ENCODE measurements at places on chromosomes 12 and 14. TPM values are rescaled to one million over a fixed set of nuclear protein-coding genes. Genes with fewer than 3 reads are reported as not detected.

DNA sequence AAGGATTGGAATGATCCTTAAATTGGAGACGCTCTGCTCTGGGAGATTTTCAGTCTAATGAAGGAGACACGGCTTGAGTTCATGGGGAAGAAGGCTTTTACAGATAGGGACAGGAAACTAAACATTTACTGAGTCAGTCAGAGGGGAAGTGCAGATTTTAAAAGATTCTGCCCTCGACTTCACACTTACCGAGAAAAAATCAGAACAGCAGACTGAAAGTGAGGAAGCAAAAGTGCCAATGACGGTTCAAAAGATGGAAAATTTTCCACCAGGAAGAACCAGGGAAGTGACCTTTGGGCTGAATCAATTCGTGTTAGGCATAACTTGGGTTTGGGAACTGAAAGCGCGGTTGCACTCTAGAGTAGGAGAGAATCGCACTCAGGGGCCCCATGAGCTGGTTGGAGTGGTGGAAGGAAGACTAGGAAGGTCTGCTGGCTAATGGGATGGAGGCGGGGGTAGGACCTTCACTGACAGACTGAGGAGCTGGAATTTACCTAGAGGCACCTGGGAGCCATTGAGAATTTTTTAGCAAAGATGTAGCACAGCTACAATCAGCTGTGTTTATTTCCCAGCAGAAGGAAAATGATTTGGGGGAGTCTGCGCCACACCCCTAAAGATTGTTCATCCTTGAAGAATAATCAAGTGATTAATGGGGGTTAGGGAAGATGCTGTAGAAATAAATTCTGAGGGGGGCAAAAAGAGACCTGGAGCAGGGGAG, 1.2 kb downstream of the KCNK13 start:
- DNase-seq: no peak

DNA sequence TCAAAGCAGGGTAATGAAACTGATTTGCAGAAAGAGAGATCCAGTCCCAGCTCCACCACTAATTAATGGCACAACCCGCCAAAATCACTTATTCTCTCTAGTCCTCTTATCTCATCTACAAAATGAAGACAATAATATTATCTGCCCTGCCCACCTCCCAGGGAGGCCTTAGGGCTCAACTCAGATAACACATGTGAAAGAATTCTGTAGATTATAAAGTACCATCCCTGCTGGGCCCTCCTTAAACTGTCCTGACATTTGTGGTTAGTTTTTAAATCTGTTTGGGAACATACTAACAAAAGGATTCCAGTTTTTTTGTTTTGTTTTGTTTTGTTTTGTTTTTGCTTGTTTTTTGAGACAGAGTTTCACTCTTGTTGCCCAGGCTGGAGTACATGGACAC, 7.3 kb downstream of the POMT2 start:
- DNase-seq: no peak

TMEM233 gene
- total RNA-seq: not detected

DCN gene
- not detected for total RNA-seq

All from PC-3 (cell line).